Ovary (tissue), 10 donors: ENCODE measurements at places on chromosomes 3 and 15. TPM values are rescaled to one million over a fixed set of nuclear protein-coding genes. Genes with fewer than 3 reads are reported as not detected.

C3orf18 gene
- total RNA-seq = 24.1 TPM

GRCh38 chr15:39501366-39502081 is 79.4 kb upstream of the THBS1 start:
- DNase-seq = no peak

DNA sequence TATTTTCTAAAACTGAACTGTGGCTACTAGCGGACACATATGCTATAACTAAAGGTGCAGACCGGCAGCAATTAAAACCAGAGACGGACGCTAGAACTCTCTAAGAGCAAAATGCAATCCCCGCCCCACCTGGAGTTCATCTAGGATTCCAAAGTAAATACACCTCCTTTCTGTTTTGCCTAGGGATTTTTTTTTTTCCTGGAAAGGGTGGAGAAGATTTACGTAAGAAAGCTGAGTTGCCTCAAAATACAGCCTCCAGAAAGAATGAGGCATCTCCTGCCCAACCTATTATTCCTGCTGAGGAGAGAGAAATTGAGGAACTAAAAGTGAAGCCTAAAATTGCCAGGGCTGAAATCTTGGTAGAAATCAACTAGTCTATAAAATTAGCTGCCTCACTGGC is 150.2 kb downstream of the TP63 start:
- no peak for DNase-seq

DNA sequence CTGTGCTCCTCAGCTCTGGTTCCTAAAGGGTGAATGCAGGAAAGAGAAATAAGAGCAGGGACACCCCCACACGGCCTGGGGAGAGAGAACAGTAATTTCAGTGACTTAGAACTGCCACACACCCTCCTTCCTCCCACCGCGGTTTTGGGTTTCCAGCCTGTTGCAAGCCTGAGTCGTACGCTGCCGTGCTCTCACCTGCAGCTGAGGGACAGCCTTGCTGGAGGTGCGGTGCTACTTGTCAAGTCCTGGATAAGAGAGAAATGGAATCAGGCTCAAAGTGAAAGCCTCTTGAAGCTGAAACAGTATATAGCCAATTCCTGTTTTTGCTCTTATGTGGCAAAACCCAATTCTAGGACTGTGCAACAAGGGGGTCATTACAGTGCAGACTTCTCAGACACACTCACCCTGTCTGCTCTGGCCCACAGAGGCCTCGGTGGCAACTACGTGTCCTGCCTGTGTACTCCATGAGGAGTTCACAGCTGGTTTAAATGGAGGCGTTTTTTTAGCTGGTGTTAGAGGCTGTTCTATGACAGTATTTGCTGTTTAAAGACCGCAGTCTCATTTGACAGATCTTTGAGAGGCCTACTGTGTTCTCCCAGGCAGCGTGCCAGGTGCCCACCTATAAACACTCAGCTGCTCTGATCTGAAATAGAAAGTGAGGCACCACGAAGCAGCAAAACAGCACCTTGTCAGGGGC is 42.9 kb downstream of the TBC1D2B start:
- no peak for DNase-seq
